Activated T-helper 1 cell treated with anti-CD3 and anti-CD28 coated beads, Interleukin-2, amount 50 U/mL, for 16 hours (primary cell): ENCODE measurements at places on chromosomes 1 and 21.

- no peak for DNase-seq
These were observed 362 bp upstream of the ROR1 start for GRCh38 chr1:63773496-63773814.

DNA sequence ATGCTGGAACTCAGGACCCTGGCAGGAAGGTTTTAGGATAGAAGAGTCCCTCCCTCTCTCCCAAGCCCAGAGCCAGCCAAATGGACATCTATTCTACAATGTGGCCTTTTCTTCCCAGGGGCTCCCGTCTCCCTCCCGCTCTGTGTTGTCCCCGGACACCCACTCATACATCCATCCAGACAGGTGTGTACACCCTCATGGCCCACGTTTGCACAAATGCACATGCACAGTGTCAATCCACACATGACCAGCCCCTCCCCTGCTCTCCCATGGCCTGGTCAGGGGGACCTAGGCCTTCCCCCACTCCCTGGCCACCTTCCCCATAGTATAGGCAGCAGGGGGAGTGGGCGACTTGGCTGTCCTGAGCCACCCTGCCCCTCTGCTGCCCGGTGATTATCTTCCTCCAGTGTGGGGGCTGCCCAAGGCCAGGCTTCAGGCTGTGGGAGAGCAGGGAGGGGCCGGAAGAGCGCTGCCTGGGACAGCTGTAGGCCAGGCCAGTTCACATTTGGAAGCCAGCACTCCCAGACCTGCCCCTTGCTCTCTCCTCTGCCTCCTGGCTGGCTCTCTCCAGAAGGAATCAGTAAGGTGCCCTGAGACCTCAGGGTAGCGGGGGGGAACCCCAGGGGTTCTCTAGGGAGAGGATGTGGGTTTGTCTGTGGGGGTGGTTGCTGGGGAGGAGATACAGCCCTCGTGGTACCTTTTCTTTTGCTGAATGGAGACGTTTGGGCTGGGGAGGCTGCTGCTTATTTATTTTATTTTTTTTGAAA lies 4.1 kb upstream of the PTPN7 start:
- DNase-seq, result peak; percentile 50

- no peak for DNase-seq
These were observed 21.9 kb downstream of the NFIA start for GRCh38 chr1:61104220-61104671.

DNA sequence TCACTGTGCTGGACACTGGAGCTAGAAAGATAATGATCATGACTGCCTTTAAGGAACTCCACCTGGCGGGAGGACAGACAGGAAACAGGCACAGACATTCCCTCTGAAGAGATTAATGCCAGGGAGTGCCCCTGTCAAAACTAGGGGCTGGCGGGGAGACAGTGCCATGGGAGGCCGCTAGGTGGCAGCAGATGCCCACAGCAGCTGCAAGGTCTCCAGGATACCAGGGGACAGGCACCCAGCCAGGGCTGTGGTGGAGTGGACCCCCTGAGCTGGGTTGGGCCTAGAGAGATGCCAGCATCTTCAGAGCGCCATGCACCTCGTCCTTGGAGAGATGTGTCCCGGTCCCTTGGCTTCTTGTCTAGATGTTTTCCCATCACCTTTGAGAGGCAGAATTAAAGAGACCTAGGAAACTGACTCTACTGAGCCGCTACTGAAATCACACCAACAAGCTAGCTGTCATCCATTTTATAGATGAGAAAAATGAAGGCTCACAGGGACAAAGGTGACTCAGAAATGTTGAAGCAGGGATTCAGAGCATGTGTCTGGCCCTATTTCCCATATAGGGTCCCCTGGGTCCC lies 3.6 kb downstream of the REN start:
- DNase-seq, result peak; percentile 68

GRCh38 chr1:87515781-87516180 lies 187.1 kb downstream of the LMO4 start:
- DNase-seq, result no peak

GRCh38 chr1:156461109-156461508 lies 39.5 kb downstream of the MEF2D start:
- no peak for DNase-seq

DNA sequence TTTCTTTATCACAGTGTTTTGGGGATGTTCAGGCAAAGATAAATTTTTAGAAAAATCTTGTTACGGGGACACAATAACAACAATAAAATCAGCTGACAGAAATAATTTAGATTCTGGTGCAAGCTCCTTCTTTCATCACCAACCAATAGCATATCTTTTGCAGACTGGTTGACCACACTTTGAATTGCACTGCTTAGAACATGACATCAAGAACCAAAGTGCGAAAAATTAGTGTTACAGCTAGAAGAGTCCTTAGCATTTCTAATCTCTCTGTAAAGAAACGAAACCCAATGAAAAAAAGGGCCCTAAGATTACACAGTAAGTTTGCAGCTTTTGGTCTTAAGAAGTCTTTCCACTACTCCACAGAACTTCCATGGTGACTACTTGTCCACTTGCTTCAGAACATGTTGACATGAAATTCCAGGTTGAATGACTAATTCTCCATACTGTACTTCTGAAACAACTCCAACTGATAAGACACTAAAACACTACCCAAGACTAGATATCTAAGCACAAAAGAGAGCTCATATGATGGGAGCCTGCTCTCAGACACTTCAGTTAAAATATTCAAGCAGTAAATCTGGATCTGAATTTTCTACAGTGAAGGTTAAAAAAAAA lies 31.3 kb downstream of the XKR8 start:
- DNase-seq, result no peak

DNA sequence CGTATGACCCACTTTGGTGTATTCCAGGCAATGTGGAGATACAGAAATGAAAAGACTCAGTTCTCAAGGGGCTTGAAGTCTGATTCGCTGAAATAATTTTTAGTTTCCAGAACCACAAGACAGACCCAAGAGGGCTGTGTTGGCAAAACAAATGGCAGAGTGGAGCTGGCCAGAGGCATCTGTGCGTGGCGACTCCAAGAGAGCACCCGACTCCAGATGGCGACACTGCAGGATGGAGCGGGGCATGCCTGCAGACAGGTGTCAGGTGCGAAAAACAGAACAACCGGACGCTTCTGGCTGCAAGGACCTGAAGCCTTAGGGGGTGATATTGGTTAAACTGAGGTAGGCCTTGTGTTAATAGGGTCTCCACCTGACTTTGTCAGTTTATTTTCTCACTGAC lies 31.7 kb upstream of the COQ8A start:
- no peak for DNase-seq

DNA sequence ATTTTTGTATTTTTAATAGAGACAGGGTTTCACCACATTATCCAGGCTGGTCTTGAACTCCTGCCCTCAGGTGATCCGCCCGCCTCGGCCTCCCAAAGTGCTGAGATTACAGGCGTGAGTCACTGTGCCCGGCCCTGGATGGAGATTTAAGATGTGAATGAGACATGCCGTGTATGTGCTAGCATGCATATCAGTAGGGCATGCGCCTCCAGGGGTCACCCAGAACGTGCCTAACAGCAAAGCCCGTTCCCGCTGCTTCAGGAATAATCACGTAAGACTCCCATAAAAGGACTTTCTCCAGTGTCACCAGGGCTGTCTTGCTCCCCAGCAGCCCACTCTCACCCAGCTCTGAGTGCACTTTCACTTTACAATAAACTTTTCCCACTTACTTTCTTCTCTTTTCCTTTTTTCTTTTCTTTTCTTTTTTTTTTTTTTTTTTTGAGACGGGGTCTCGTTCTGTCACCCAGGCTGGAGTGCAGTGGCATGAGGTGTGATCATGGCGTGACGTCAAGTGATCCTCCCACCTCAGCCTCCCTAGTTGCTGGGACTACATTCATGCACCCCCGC lies 46.9 kb upstream of the DISP3 start:
- no peak for DNase-seq

GRCh38 chr1:29162476-29163138 lies 19.1 kb downstream of the SRSF4 start:
- DNase-seq, result no peak

- no peak for DNase-seq
These were observed 29.5 kb upstream of the SLC44A3 start for GRCh38 chr1:94790670-94791069.
